ENCODE measurements at places on chromosomes 5 and 9.

GRCh38 chr5:133129950-133130349, 78.1 kb downstream of the HSPA4 start:
- DNase-seq = no peak

DNA sequence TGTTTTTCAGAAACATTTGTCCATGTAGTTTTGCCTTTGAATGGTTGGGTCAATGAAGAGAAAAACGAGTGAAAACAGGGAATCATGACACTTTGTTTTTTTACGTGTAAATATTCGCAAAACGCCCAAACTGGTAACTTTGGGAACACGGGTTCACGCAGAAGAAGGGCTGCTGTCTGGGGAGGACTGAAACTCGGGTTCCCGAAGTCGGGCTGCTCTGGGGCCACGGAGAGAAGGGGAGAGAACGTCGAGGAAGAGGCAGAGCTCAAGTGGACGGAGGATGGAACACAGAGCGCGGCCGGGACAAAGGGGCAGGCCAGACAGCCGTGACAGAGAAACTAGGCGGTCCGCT, 478 bp upstream of the SETD9 start:
- DNase-seq = peak; percentile 60

GRCh38 chr5:4941957-4942830, 197.9 kb upstream of the ADAMTS16 start:
- DNase-seq = no peak

- DNase-seq = no peak
Measured at GRCh38 chr9:130497139-130497538, 52.4 kb downstream of the ASS1 start.

- no peak for DNase-seq
Measured at GRCh38 chr9:116238776-116239340, 85.3 kb downstream of the PAPPA start.

GRCh38 chr5:154648229-154648628, 106.9 kb upstream of the LARP1 start:
- no peak for DNase-seq

Measured in NCI-H1092 treated with DMSO at 0.1 percent for 48 hours (cell line).